Kidney epithelial cell (primary cell): ENCODE measurements at places on chromosomes 7 and 10.

GRCh38 chr7:155405399-155406318, 52.3 kb upstream of the EN2 start:
- DNase-seq: no peak

DNA sequence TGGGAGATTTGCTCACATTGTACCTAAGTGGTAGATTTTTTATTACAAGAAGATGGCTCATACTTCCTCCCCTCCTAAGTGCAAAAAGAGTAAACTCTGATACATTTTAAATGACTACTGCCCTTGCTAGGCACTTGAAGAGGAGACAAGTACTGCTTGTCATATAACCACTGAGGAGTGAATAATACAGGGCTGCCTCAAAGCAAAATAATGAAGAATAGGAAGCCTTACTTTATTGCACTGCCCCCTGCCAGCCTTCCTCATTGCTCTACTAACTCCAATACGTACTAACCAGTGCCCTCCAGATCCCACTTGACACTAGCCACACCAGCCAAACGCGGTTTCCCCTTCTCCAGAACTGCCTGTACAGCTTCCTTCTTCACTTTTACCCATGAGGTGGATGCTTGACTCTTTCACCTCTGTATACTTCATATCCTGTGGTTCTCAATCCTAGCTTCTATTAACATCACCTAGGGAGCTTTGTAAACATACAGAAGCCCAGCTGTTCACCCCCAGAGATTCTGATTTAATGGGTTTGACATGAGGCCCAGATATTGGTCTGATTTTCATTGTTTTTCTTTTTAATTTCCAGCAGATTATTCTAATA, 11.7 kb upstream of the MTERF1 start:
- no peak for DNase-seq

DNA sequence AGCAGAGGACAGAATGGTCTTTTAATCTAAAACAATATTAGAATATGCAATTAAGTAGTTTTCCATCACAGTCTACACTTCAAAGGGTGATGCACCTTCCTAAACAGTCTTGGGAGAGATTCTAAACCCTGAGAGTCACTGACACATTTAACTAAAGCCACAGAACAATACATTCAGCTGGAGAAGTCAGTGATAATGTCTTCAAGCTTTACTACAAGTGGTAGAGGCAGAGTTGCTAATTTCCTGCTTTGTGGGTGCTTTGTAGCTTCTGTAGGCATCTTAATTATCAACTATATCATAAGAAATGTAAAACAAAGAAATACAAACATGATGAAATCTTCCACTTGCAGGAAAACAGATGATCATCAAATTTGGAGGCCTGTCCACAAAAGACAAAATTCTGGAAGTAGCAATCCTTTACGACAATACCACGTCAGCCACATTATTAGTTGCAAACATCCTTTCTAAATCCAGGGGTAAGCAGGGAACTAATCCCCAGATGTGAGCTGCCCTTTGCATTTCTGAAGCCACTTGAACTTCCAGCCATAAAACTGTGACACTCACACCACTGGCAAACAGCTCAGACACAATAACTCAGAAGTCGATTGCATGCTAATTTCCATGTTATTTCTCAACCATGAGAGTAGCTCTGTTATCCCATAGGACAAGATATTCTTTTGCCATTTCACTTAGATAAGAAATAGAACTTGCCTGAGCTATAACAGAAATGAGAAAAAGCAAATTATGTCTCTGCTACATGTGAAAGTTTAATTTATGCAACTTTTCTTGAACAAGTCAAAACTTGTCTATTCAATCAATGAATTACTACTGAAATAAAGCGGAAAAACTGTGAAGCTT, 212.2 kb downstream of the FAM107B start:
- DNase-seq: no peak

GRCh38 chr7:87420173-87420572, 55.3 kb downstream of the ABCB4 start:
- no peak for DNase-seq

- DNase-seq: no peak
Measured at GRCh38 chr10:98242823-98243222, 25.2 kb downstream of the LOXL4 start.
